Stromal cell of bone marrow (primary cell): ENCODE measurements at places on chromosomes 3 and 15.
A peak's percentile ranks its signal among the peaks of the same experiment; 100 is the strongest.

DNA sequence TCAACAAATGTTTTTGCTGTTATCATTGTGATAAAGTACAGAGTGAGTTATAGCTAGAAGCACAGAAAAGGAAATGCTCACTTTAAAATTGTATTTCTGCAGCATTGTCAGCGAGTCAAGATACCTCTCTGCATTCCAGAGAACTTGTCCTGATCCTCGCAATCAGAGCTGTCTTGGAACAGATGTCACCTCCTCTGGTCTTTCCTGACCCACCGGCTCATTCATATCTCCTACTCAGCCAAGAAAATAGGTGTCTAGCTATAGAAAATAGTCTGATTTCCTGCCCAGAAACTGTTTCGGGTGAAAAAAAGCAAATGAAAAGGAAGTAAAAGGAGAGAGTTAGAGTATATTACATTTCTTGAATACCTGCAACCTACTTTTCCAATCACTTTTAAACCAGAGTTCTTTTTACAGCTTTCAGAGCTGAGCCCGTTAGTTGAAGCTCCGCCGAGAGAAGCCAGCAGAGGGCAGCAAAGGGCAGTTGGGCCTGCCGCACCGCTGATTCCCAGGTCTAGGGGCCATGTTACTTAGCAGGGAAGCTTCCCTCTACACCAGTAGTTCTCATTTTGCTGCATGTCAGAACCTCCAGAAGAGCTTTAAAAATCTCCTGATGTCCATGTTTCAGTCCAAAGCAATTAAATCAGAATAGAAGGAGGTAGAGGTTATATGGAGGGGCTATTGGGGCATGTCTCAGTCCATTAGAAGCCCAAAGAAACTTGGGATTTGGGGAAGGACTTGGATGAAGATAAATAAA is 185.7 kb upstream of the THRB start:
- no peak for DNase-seq

DNA sequence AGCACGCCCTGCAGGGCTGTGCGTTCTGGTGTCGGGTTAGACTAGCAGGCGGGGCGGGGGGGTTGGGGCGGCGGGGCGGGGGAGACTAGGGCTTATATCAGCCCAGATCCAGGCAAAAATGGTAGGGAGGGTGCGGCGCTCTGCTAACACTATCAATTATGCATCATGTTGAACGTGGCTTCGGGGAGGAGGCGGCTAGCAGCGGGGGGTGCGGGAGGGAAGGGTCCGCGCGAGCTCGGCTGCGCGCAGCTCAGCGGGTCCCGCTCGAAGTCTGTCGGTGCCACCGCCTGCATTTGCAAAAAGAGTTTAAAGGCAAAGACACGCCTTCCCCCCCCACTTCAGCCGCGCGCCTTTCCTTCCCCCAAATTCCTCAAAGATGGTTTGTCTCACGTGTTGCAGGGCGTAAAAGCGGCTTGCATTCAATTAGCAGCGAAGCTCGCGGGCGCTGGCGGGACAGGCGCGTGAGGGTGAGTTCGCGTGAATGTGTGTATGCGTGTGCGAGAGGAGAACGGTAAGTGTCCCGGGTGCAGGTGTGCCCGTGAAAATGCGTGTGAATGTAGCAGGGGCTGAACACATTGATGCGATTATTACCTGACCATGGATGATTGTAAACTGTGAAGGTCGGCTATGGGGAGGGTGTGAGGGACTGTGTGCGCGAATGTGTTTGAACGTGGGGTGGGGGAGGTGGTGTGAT is at the start of gene ISLR2:
TSS of gene ISLR2 (plus strand) at position 432 of the 694 bp plus-strand sequence. CDS start 2,169 bp downstream, outside the sequence.
- no peak for DNase-seq

DNA sequence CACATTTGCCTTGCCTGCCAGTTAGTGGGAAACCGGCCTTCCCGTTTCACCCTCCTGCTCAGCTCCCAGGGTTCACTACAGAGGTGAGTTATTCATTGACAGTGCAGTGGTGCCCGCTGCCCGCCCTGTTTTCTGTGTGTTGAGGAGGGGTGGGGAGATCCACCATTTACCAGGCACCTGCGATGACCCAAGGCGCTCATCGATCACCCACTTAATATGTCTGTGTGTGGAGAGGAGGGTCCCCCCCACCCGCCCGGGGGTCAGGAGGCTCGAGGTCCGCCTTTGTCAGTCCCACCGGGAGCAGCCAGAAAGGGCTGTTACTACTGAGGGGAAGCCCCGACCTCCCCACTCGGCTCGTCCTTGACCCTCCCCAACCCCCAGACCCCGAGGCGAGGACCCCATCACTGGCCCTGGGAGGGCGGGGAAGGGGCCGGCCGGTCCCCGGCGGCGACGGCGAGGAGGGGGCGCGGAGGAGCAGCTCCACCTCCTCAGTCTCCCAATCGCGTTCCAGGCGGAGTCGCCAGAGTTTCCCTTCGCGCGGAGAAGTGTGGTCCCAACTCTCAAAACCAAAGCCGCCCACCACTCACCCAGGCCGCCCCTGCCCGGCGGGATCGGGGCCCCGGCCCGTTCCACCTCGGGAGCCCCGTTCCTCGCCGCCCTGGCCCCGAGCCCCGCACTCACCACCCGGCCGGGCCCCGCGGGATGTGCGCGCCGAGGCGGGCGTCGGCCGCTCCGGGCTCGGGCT is 1.1 kb downstream of the PLXNB1 start:
- DNase-seq = no peak

GRCh38 chr3:39164414-39164813 is 11.0 kb upstream of the CSRNP1 start:
- DNase-seq = no peak

DNA sequence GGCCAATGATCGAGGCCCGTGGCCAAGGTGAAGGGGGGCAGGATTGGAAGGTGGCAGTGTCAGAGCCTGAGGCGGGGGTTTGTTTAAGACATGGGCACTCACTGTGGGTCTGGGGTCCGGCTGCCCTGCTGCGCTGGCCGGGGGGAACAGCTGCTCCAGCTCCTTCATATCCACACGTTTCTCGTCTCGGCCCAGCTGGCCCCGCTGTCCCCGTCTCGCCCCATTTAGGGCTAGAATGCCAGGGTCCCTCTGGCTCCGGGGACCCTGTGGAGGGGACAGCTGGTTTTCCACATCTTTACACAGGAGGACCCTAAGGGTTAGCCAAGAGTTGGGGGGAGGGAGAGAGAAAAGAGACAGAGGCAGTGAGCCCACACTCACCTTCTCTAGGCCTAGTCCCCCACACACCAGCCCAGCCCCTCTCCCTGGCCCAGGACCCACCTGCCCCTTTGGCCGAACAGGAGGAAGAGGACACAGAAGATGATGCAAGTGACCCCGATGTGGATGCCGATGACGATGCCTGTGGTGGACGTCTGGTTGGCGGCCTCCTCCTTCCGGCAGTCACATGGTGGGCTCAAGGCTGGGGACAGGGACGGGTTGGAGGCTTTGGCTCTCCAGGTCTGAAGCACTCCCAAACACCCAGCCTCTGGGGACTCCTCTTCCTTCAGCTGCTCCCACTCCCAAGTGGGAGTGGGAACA is 25.0 kb downstream of the RNU5B-1 start:
- no peak for DNase-seq

DNA sequence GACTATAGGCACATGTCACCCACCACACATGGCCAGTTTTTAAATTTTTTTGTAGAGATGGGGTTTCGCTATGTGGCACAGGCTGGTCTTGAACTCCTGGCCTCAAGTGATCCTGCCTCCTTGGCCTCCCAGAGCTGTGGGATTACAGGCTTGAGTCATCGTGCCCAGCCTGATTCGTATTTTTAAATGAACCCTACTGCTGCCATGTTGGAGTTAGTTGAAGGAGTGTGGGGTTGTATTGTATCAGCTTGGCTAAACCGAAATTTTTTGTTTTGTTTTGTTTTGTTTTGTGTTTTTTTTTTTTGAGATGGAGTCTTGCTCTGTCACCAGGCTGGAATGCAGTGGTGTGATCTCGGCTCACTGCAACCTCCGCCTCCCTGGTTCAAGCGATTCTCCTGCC is 11.8 kb upstream of the ZNF770 start:
- no peak for DNase-seq

GRCh38 chr3:178439504-178439903 is 96.7 kb upstream of the KCNMB2 start:
- DNase-seq = peak; percentile 41
